ENCODE measurements at places on chromosomes 12 and 14.

DNA sequence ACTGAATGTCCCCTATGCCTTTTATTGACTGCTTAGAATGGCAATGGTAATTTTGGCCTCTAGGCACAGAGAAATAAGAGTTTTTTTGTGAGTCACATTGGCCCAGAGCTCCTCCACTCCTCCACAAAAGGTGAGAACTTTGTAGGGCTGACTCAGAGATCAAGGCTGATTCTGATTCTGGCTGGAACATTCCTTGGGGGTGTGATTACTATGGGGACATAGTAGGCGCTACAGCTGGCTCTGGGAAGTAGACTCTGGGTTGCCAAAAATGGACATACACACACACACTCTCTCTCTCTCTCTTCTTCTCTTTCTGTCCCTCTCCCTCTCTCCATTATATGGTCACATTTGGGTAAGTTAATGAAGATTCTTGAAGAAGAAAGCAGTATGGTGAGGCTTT lies 174.6 kb upstream of the DDHD1 start:
- DNase-seq, result peak; percentile 37

GRCh38 chr12:93804392-93805179 lies 127.4 kb downstream of the CRADD start:
- DNase-seq, result peak; percentile 82

GRCh38 chr12:12323591-12323990 lies 26.5 kb downstream of the MANSC1 start:
- peak; percentile 85 for DNase-seq

DNA sequence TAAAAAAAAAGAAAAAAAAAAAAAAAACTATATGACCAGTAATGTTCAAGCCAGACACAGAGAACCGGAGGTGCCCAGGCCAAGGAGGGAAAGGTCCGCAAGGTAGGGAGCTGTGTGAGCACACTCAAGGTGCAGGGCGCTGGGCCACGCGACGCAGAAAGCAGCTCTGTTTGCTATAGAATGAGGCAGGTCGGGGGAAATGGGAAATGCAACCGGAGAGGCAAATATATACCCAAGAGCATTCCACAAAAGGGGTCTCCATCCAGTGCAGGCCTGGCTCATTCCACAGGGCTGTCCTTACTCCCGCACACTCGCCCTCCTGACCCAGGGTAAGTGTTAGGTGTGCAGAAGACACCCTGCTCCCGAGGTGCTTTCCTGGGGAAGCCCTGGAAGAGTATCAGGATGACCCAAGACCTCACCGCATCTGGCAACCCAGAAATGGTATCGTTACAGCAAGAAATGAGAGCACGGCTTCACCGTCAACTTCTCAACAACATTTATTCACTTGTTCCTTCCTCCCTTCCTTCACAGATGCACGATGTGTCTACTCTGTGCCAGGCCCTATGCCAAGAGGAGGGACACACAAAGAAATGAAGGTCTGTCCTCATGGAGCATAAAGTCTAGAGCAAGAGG lies 86.4 kb downstream of the BCL11B start:
- no peak for DNase-seq

DNA sequence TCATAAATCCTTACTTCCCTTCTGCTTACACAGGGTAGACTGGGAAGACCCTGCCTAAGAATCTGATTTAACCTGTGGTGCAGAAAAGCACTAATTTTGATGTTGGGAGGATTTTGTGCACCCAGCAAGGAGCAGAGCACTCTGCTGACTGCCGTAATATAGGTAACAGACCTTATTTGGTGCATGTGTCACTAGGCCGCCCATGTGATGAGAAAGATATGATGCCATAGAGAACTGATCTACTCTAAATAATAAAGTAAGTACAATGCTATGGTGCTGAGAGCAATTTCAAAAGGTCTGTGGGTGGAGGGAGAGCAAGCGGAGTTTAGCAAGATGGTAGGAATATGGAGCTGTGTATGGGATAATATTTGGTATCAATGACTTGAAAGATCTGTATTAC lies 1663.6 kb upstream of the SEL1L start:
- no peak for DNase-seq

GRCh38 chr12:19273482-19274330 lies 144.2 kb downstream of the PLEKHA5 start:
- DNase-seq, result peak; percentile 89

DNA sequence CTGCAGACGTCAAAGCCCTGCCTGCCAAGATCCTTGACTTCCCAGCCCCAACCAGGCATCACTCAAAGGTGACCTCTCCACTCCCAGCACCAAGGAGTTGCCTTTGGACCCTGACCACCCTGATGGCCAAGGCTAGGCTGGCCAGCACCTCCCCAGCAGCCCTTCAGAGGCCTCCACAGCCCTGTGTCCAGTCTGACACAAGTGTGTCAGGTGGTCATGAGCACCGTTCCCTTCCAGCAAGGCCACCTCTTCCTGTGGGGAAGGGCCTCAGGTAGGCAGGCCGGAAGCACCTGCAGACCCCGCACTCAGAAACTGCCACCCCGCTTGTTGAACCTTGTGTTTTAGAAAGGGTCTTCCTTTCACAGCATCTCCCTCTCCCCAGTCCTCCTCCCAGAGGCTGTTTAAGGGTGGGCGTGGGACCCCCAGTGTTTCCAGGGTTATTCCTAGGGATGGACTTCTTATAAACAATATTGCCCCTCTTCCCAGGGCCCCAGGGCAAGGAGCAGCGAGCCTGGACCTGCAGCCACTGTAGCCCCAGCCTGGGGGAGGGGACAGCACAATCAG lies 13.2 kb upstream of the INF2 start:
- no peak for DNase-seq

DNA sequence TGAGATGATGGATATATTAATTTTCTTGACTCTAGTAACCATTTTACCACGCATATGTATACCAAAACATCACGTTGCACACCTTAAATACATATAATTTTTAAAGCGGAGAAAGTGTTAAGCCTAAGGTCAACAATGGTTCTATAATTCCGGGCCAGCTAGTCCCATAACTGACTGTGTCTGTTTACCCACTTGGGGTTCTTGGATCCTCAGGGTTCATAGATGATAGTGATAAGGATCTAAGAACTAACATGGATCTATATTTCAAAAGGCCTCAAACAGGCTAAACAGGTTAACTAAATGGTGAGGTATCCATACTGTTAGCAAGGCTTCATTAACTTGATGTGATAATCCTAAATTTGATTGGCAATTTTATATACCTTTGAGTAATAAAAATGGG lies 9.8 kb downstream of the SLC38A1 start:
- no peak for DNase-seq

DNA sequence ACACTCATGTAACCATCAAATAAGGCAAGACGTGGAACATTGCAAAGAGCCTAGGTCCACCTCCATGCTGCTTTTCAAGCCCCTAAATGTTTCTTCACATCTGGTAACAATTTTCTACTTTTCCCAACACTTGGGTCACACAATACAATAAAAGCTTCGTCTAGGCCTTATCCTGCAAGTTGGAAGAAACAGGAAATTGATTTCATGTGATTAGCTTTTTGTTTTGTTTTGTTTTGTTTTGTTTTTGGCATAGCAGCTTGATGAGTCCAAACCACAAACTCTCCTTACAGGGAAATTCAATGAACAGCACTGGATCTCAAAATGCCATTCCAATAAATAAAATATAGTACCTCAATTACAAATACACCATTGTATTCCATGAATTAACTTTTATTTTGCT lies 19.3 kb downstream of the TAS2R50 start:
- peak; percentile 4 for DNase-seq

- no peak for DNase-seq
Measured at GRCh38 chr12:6219980-6220379, 19.8 kb downstream of the CD9 start.
